ENCODE measurements at places on chromosomes 12 and 14.

DNA sequence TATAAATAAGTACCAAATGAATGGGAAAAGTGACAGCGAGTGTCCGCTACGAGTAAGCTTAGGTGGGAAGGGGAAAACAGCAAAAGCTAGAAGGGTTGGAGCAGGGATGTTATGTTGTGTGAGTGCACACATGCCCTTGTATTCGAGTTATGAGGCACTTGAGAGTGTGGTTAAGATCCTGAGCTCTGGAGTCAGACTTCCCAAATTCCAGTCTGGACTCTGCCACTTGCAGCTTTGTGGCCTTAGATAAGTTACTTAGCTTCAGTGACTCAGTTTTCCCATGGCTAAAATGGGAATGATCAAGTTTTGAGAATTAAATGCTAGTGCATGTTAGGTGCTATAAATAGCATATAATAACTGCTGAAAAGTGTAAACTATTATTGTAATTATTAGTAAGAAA, 44.9 kb downstream of the KTN1 start:
- no peak for DNase-seq

DNA sequence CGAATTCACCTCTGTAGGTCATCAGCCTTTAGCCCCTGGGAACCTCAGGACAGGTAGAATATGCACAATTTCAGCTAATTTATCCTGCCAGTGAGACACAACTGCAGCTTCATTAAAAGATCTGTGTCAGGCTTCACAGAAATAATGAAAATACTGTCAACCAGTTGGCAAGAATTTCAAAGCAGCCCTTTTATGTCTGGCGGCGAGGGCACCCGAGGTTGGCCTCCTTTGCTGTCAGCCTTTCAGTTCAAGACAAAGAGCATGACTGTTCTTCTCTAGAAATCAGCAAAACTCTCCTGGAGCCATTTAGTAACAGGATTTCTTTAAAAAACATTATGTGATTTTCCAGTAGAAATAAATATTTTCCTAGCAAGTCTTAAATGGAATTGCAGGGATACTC, 75.9 kb downstream of the BBS10 start:
- DNase-seq = no peak

GRCh38 chr14:76293221-76293620, 82.7 kb upstream of the ESRRB start:
- DNase-seq = no peak

DNA sequence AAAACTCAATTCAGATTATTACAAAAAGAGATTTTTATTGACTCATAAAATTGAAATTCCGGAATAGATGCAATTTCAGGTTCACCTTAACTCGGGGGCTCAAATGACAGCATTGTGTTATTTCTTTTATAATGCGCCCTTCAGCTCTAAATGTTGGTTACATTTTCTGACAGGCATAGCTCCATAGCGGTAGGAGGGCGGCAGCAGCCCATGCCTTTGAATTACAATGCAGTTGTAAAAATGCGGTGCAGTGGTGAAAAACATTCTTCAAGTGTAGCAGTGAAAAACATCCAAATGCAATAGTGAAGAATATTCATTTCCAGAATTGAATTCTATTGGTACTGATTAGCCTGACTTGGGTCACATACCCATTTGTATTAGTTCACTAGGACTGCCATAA, 215.3 kb upstream of the PKP2 start:
- DNase-seq = no peak

DNA sequence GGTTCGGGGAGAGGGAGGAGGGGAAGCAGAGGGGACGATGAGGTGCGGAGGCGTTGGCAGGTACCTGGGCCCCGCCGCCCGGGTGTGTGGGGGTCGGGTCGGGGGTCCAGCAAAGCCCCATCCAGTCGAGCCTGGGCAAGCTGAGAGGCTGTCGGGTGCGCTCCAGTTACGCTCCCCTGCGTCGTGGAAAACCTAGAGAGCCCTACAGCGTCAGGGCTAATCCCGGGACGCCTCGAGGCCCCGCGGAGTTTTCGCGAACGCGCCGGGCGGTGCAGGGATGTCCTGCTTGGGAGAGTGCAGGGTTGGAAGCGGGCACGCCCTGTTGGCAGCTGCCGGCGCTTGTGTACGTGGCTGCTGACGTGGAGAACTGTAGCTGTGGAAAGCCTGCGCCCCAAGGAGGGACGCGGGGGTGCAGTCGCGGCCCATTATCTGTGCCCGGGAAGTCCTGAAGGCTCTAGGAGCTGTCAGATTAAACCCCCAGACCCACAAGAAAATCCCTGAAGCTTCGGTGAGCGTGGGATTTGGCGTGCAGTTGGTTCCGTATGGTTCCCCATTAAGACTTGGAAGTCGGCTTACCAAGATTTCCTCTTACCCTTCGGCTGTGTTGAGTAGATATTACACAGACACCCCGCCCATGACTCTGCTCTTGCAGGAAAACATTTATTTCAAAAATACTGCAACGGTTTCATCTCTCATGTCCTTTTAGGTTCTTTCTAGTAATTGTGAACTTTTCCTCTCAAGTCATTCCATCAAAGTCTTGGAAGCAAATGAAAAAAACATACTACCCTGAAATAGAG, 11.3 kb upstream of the SLC38A2 start:
- DNase-seq = peak; percentile 75

- no peak for DNase-seq
Observed at GRCh38 chr14:100864960-100865681, 38.4 kb downstream of the RTL1 start.

DNA sequence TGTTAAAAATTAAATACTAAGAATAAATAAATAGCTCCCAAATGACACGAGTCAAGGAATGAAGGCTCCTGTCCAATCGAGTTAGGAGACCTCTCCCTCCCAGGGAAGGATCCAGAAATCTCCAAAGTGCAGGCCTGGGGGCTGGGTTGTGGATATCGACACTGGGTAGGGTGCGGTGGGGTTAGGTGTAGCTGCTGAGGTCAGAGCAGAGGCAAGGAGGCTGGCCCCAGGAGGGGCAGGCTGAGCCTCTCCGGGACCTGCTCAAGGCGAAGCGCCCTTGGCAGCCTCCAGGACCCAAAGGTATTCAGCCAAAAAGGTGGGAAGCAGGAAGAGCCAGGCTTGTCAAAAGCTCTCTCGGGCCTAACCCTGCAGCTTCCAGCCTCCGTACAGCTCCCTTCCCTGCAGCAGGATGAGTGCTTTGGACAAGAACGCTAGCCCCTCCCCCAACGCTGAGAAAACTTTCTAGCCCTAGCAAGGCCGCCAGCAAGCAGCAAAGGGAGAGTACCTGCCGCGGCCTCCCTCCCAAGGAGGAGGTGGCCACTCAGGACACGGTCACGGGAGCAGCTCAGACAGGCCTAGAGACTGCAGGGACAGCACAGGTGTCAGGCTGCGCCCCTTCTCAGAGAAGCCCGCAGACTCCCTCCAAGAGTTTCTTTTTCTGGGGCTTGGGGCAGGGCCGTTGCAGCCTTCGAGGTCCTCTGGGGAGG, 3.7 kb upstream of the PNMA1 start:
- no peak for DNase-seq

DNA sequence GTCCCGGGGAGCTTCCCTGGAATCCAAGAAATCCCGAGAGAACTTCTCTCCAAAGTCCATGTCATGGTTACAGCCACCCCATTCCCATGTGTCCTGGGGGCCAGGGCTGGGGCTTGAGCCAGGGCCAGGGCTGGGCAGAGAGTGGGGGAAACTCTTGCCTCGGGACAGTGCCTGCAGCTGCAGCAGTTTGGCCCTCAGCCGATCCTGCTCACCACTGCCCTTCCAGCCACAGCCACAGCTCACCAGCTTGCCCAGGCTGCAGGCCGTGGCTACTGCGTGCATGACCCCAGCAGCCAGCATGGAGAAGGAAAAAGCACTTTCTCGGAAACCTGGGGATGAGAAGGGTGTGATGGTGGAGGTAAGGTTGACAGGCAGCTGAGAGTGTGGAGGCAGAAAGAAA, 3.5 kb downstream of the WNT10B start:
- no peak for DNase-seq

GRCh38 chr14:100442498-100443490, 119.7 kb downstream of the SLC25A47 start:
- DNase-seq = no peak
